ENCODE measurements at places on chromosomes 4 and X.

GRCh38 chr4:11647433-11647832 lies 218.7 kb upstream of the HS3ST1 start:
- no peak for DNase-seq

DNA sequence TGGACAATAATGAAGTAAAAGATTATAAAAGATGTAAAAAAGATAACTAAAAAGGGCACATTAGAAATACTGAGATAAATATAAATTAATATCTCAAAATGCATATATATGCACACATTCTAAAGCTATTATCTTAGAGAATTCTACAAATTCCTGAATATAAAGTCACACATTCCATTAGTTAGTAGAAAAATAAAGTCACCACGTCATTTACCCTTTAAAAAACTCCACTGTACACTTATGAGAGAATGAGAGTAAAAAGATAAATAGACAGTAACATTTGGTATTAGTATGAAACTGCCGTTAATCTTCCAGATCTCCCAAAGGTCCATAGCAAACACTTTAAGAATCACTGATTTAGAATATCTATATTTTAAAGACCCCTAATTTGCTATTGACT lies 67.2 kb upstream of the IL15 start:
- no peak for DNase-seq

GRCh38 chr4:94453391-94453963 lies 1.7 kb downstream of the PDLIM5 start:
- no peak for DNase-seq

DNA sequence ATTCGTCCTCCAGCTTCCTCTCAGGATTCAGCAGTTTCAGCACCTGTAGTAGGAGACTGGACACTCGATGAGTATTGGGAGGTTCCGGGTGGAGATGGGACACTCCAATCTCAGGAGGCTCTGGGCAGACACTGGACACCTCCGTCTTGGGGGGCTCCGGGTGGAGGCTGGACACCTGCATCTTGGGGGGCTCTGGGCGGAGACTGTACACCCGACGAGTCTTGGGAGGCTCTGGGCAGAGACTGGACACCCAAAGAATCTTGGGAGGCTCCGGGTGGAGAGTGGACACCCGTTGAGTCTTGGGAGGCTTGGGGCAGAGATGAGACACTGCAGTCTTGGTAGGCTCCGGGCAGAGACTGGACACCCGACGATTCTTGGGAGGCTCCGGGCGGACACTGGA lies 28.7 kb upstream of the LANCL3 start:
- DNase-seq = no peak

GRCh38 chr4:112889619-112890527 lies 159.6 kb upstream of the ANK2 start:
- DNase-seq = no peak

GRCh38 chr4:89247951-89248350 lies 59.6 kb downstream of the GPRIN3 start:
- no peak for DNase-seq

DNA sequence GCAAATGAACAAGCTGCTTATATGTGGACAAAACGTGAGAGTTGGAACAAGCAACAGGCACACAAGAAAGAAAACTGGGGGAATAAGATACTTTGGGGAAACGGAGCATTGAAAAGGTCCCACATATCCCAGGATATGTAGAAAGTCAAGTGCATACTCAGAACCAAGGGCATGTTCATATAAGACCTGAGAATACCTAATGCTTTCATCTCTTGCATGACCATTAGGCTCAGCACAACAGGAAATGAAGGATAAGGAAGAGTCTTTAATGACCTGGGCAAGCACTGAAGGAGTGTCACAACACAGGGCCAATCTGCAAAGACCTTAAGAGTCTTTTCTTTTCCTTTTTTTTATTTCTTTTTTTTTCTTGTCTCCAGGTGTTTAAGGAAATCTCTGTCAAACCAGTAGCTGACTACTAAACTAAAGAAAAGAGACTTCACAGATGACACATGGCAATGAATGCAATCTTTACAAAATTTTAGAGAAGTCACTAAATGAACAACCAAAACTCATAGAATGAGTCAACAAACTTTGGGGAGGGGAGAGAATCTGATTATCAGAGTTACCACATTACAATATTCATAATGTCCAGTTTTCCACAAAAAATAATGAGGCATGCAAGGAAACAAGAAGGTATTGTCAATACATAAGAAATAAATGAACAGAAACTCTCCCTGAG lies 67.9 kb upstream of the STK26 start:
- no peak for DNase-seq

GRCh38 chr4:139840773-139841172 lies 175.2 kb downstream of the MGST2 start:
- DNase-seq = no peak
